Tongue (tissue), 3 donors: ENCODE measurements at places on chromosomes 3 and 15. TPM values are rescaled to one million over a fixed set of nuclear protein-coding genes. Genes with fewer than 3 reads are reported as not detected.
A peak's percentile ranks its signal among the peaks of the same experiment; 100 is the strongest.

Gene LHFPL4
- not detected for total RNA-seq

GRCh38 chr15:95857124-95857757 lies 473.3 kb upstream of the NR2F2 start:
- no peak for DNase-seq

- DNase-seq: peak; percentile 90
Observed at GRCh38 chr15:45162771-45163507, 24.8 kb downstream of the SHF start.

- DNase-seq: no peak
Observed at GRCh38 chr3:193865339-193865738, 270.6 kb upstream of the HES1 start.

- DNase-seq: no peak
Observed at GRCh38 chr3:114709102-114709501, 415.3 kb downstream of the TIGIT start.

DNA sequence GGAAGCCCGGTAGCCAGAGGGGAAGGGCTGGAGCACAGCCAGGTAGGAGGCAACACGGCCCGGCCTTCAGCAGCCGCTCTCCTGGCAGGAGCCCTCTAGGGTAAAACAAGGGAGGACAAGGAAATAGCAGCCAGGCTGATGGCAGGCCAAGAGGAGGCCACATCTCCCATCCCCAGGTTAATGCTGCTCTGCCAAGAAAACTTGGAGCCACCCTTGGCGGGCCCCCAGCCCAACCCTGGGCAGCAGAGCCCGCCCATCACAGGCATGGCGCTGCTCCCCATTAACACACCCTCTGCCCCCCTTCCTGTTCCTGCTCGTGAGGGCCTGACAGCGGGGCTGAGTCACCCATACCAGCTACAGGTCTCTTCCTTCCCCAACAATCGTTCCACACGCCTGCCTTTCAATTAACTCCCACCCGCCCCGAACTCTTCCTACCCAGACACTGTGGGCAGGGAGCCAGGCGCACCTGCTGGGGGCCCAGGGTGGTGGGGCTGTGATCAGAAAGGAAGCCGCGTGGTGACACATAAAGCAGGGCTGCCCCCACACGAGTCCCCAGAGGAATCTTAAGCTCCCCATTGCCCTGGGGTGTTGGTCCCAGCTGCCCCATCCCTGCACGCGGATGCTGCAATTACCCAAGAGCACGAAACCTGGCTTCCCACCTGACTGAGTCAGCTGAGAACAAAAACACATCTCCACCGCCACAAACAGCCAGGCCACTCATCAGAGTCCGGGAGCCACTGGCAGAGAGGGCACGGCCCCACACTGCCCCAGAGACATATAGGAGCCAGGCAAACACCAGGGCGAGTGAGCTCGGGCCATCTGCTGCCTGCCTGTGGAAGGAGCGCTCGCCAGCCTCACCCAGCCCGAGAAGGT lies at the start of gene C15orf62:
Gene C15orf62, plus strand, starts transcription at position 707 of the 873 bp plus-strand sequence. CDS start 516 bp downstream, outside the sequence.
- peak; percentile 71 for DNase-seq

Gene SERPINI1
- total RNA-seq: 7.7 TPM

- no peak for DNase-seq
Observed at GRCh38 chr3:191262650-191263049, 63.6 kb downstream of the OSTN start.

DNA sequence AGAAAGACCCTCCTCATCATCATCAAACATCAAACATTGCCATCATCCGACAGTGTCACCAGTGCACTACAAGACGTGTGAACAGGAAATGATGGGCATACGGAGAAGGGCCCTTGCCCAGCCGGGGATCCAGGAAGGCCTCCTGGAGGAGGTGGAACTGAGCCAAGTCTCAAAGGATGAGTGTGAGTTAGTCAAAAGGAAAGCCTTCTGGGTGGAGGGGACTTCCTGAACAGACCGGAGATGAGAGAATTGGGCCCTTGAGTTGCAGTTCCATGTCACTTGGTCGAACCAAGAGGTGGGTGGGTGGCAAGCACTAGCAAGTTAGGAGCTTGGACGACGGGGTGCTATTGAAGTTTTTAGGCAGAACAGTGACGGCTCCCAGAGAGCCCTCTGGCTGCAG lies 8.5 kb downstream of the SEMA4B start:
- no peak for DNase-seq

Gene STAB1
- 56.5 TPM for total RNA-seq

Gene DUOXA2
- total RNA-seq: 1.2 TPM

- no peak for DNase-seq
Observed at GRCh38 chr3:151382671-151383070, 1.9 kb downstream of the P2RY12 start.

Gene GHSR
- total RNA-seq: not detected

DNA sequence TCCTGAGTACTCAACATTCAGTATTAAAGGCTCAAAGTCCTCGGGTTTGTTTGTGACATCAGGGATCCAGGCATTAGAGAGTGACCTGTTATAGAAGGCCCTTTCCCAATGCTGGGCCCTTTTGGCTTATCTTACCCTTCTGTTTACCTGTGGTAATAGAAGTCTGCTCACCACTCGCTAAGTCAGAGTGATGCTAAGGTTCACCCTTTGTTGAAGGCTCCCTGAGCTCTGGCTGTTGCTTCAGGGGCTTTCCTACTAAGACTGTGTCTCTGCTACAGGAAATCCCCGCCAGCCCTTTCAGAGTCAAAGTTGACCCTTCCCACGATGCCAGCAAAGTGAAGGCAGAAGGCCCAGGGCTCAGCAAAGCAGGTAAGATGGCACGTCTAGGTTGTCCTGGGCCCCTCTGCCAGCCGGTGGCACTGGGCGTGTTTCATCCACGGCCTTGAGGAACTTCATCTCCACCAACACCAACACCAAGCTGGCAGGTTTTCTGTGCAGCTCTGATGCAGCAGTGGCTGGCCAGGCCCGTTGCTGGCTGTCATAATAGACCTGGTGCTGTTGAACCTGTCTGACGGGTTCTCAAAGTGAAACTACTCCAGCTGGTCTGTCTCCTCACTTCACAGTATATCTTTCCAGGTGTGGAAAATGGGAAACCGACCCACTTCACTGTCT lies 99.1 kb downstream of the DNASE1L3 start:
- DNase-seq: peak; percentile 67

GRCh38 chr3:137988152-137988551 lies 21.8 kb upstream of the CLDN18 start:
- no peak for DNase-seq

DNA sequence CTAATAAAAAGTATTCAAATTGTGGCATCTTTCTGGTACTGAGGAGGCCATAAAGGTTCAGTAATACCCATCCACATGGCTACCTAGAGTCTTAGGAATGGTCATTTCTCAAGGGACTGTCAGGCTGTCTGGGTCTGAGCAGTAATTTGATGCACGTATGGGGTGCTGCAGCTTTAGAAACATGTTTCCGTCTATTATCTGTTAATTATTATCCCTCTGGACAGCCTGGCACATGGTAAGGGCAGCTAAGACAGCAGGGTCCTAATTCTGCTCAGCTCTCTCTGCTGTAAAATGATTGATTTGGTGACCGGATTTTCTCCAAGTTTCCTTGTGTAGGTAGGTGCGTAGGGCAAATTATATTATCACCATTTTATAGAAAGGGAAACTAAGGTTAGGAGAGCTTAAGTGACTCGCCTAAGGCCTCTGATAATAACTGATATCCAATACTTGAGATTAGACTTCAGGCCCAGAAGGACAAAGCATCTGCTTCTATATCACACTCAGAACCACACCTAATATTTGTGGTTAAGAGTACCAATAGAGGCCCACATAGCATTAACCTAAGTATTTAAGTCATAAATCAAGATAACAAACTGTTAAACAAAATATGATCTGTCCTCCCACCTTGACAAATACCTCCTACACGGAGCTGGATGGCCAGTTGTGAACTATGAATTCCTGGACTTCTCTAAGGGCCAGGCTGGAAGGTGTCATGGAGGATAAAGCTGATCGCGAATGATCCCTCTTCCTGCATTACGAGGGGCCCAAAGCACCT lies 2.9 kb upstream of the RAP2B start:
- DNase-seq: no peak

Gene KY
- 222 TPM for total RNA-seq

Gene PATL2
- 0.51 TPM for total RNA-seq

Gene TUSC7
- total RNA-seq: not detected

Gene SEMA5B
- 11.0 TPM for total RNA-seq

GRCh38 chr3:189195302-189195701 lies 23.5 kb downstream of the TPRG1 start:
- no peak for DNase-seq

GRCh38 chr15:95176794-95177577 lies 945.6 kb downstream of the MCTP2 start:
- DNase-seq: no peak

Gene MESP2
- not detected for total RNA-seq

GRCh38 chr3:18389108-18389733 lies 35.9 kb downstream of the SATB1 start:
- peak; percentile 51 for DNase-seq

Gene MYEF2
- 10.6 TPM for total RNA-seq

- DNase-seq: peak; percentile 6
Observed at GRCh38 chr3:105688821-105689220, 180.0 kb downstream of the CBLB start.

DNA sequence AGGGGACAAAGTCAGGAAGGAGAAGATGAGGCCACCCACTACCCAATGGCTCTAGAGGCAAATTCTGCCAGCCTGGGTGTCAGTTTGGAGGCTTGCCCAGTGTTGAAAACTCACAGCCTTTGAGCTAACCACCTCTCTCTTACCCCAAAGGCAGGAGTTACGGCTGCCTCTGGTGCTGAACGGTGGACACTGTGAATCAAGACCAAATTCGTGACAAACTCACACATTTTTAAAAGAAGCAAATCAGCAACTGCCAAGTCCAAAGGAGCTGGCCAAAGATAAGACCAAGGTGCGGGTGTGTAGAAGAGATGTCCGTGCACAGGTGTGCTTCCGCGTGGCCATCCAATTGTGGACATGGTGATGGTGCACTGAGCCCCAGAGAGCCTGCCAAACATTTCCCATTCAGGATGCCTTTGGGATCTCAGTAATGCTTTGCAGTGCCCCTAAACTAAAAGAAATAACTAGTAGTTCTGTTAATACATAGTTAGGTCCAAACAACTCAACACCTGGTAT lies 74.6 kb downstream of the FAM174B start:
- no peak for DNase-seq

GRCh38 chr15:77010857-77011256 lies 15.9 kb downstream of the PSTPIP1 start:
- DNase-seq: no peak

Gene ZBED2
- total RNA-seq: 1.5 TPM

DNA sequence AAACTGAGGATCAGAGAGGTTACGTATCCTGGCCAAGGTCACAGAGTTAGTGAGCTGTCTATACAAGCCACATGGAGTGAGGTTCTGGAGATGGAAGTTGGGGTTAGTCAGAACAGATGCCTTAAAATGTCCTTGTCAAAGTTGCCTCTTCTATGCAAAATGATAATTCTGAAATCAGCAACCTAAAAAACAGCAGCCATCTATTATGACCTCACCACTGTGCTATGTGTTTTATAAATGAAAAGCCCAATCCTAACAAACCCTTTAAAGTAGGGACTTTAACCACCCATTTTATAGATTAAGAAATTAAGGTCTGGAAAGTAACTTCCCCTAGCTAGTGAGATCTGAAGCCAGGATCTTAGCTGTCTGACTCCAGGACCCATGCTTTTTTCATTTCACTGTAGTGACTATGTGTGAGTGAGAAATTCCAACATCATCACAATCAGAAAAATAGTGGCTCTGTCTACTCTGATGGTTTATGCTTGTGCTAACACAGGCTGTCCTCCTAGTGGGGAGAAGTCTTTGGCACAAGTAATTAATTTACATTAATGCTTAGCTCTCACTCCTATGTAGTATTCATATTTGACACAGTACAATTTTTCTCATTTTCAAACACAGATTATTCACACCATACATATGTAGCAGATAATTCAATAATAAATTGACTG lies 143.6 kb downstream of the ANO10 start:
- DNase-seq: no peak

Gene CFAP161
- 0.21 TPM for total RNA-seq

- DNase-seq: no peak
Observed at GRCh38 chr3:187783098-187783497, 37.8 kb upstream of the BCL6 start.
